ENCODE measurements at places on chromosomes 16 and 17.

DNA sequence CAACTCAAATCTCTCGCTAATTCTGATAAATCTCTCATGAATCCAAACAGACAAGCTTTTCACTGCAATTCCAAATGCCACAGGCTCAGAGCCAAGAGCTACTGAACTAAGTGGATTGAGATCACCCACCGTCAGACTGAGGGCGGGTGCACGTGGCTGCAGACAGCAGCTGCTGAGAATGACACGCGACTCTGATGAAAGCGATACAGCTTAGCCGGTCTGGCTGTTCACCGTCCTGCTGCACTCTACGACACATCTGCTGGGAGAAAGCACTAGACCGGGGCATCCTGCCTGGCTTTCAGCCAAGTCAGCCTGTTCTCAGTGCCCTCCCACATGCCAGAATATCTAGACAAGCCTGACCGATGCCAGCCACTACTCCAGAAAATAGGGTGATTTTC is 42.6 kb downstream of the KLHDC4 start:
- peak; percentile 24 for DNase-seq

GRCh38 chr16:53058882-53059281 is 4.1 kb downstream of the CHD9 start:
- no peak for DNase-seq

DNA sequence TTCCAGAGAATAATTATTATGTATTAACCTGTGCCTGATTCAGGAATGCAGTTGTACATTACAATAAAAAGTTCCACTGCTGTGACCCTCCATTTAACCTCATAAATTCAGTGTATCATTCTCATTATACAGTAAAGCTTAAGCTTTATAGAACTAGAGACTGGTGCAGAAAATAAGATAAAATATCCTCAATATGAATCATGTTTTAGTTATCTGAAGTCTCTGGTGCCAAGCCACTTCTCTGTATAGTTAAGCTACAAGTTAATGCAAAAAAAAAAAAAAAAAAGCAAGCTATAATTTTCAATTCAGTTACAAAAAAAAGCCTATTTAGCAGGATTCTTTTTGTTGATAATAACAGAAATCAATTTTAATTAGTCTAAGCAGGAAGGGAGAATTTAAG is 22.4 kb upstream of the SMIM36 start:
- DNase-seq = no peak

GRCh38 chr16:65919145-65919985 is 447.1 kb upstream of the CDH5 start:
- DNase-seq = no peak

GRCh38 chr16:11339075-11339474 is 6.2 kb upstream of the RMI2 start:
- DNase-seq = no peak

- DNase-seq = no peak
Observed at GRCh38 chr17:21458054-21458453, 81.9 kb downstream of the KCNJ12 start.

- peak; percentile 75 for DNase-seq
Observed at GRCh38 chr17:7034955-7035590, 742 bp upstream of the SLC16A13 start.

- no peak for DNase-seq
Observed at GRCh38 chr17:67420994-67421393, 43.9 kb downstream of the PITPNC1 start.

DNA sequence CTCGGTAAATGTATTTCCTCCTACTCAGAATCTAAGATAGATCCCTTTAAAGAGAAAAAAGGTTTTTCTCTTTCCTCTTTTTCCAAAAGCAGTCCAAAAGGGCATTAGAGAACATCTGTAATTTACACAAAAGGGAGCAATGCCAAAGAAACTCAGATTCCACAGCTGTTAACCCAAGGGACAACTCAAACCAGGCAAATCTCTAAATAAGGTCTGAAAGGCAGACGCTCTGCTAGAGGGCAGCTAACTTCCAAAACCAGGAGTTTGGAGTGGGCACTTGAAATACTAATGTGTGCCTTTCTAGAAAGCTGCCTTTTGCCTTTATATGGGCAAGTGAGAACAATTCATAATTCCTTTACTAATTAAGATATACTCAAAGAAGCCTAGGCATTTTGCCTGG is 435.7 kb downstream of the ZFHX3 start:
- DNase-seq = no peak

- no peak for DNase-seq
Observed at GRCh38 chr16:49129935-49130334, 151.7 kb downstream of the CBLN1 start.

DNA sequence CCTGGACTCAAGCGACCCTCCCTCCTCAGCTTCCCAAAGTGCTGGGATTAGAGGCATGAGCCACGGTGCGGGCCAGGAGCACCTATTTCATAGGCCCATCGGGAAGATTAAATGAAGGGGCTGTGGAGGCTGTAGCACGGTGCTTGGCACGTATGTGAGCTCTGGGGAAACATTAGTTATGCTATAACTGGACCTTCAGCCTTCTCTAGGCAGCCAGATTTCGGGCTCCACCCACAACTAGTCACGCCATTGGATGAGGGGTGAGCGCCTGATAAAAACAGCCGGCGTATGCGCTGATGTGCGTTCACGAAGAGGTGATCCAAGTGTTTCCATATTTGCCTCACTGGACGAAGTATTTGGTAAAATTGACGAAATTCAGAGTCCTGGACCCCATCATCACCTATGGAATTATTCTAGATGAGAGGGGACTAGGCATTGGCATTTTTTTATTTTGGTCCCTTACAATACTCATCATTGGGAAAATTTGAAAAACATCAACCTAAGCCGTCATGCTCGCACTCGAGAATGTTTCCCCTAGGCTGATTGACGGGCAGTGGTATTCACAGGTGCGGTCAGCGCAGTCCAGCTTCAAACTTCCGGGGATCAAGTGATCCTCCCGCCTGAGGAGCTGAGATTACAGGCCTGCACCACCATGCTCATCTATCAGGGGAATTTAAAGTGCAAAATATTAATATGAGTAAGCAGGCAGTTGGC is 1.8 kb upstream of the ANKRD11 start:
- DNase-seq = no peak

DNA sequence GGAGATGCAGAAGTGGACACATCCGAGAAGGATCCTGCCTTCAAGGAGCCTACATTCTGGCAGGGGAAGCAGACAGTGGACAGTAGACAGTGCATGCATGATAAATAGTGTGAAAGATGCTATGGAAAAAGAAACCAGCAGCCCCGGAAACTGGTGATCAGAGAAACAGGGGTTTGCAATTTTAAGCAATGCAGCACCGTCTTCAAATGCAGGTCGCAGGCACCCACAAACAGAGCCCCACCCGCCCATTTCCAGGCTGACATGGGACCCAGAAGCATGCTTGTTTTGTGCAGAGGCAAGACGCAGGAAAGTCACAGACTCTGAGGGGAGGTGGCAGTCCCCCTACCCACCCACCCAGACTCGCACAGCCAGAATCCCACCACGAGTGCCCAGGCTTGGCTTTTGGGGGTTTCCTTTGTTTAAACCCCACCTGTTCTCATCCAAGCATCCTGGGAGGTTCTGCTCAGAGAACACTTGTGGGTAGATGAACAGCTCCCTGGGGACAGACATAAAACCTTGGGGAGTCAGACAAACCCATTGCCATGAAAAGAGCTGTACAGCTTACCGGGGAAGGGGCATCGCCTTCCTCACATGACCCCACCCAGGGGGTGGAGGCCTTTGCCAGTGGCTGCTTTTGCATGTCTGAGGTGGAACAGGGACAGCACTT is 114.3 kb downstream of the MGAT5B start:
- DNase-seq = no peak

DNA sequence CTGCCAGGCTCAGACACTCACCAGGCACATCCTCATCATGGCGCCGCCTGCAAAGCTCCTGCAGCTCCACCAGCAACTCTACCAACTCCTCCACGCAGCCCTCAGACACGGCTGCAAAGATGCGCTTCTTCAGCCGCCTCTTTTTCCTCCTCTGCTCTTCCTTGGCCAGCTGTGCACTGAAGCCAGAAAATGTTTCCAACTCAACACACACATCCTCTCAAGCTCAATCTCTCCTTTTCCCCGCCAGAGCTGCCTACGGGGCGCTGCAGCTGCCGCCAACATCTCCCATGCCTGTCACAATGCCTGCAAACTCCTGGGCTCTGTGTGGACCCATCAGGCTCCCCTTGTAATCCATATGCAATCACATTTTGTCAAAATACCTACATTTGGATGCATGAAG is 14.2 kb downstream of the TRPV3 start:
- DNase-seq = no peak

DNA sequence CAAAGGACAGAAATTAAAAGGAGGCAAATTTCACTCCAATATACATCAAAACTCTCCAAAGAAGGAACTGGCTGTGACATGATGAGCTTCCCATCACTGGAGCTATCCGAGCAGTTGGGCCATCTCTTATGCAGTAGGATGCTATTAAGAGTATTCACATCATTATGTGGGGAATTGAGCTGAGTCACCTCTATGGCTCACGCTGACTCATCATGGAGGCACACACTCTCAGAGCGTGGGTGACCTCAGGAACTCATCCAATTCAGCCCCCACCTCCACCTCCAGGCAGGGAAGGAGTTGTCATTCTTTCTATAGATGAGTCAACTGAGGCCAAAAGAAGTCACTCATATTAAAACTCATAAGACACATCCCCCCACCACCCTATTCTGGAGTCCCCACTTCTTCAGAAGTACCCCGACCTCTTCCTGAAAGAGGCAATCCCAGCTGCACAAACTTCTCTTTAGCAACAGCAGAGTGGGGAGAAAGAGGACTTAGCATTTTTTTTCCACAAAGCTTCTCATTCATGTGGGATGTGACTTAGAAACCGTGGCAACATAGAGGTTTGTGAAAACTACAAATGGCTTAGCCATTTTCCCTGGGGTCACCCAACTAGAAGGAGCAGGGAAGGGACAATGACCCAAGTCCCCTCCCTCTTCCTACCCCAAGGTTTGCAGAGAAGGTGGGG is 32.5 kb downstream of the ABCC12 start:
- DNase-seq = no peak
